Fibroblast of villous mesenchyme (primary cell): ENCODE measurements at places on chromosomes 1 and 21. TPM values are rescaled to one million over a fixed set of nuclear protein-coding genes. Genes with fewer than 3 reads are reported as not detected.

DNA sequence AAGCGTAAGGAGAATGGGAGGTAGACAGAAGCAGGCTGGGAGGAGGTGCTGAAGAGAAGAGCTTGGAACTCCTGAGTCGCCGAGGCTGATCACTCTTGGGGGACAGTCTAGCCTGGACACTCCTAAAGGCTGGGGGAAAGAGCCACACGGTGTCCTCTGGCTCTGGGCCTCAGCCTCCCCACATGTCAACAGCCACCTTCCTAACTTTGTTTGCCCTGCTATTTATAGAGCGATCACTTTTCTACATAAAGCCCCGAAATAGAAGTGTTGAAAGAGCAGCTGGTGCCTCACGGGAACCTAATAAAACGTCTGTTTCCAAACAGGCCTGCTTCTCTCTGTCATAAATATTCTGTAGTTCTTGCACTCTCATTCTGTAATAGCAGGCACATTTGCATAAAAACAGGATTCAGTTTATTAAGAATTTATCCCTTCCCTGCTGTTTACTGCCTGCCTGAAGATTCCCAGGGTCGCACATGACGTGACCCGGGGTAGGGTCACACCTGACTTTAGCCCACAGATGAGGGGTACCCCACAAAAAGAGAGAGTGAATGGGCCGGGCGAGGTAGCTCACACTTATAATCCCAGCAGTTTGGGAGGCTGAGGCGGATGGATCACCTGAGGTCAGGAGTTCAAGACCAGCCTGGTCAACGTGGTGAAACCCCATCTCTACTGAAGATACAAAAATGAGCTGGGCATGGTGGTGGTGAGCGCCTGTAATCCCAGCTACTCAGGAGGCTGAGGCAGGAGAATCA is 212.5 kb downstream of the TOMM20 start:
- peak; percentile 95 for DNase-seq

CELA3A gene
- not detected in 2 replicates for total RNA-seq

DNA sequence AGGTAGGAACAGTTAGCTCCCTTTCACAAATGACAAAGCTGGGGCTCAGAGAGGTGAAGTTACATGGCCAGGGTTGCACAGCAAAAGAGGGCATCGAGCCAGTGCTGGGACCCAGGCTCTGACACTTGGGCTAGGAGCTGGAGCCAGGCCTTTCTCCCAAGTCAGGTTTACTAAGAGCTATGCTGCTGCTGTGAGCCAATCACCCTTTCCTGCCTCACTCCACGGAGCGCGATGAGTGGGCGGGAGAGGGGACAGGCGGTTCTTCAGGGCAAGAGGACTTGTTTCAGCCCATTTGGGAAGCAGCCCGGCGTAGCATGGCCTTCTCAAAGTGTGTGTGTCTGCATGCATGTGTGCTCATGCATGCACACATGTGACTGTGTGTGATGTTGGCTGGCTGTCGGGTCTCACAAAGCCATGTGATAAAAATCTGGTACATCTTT is 10.6 kb downstream of the ID3 start:
- peak; percentile 42 for DNase-seq

CFHR1 gene
- total RNA-seq: 0.86 TPM in 1 of 2 replicates, not detected in the other

DNA sequence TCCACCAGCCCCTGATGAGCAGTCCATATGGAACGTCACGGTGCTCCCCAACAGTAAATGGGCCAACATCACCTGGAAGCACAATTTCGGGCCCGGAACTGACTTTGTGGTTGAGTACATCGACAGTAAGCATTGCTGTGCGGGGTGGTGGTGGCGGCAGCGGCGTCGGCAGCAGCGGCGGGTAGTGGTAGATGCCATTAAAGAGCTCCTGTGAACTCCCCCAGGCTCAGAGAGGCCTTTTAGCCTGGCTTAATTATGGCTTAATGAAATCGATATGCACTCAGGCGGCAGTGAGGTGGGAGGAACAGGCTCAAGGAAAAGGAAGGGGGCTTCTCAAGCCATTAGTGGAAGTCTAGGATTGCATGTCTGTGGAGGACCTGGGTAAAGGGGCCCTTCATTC is 41.9 kb upstream of the CNTN2 start:
- DNase-seq: no peak

TNFAIP8L2 gene
- not detected in 2 replicates for total RNA-seq

DNA sequence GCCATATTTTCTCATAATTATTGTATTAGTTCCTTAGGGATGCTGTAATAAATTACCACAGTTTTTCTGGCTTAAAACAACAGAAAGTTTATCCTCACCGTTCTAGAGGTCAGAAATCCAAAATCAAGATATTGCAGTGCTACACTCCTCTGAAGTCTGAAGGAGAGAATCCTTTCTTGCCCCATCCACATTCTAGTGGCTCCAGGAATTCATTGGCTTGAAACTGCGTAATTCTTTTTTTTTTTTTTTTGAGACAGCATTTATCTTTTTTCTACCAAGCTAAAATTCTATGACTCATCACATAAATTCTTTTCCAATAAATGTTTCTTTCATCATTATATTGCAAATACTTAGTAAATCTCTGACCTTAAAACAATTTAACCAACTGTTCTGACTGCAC is 451.0 kb upstream of the RGS18 start:
- DNase-seq: no peak

GRCh38 chr1:193926956-193927355 is 740.5 kb upstream of the B3GALT2 start:
- DNase-seq: no peak

TEX38 gene
- total RNA-seq: under 0.01 TPM in 1 of 2 replicates, not detected in the other

GRCh38 chr1:21335088-21335691 is 44.9 kb upstream of the ECE1 start:
- DNase-seq: no peak

RGS4 gene
- total RNA-seq: 63.9 and 78.0 TPM in 2 replicates

PDPN gene
- total RNA-seq: 28.7 and 32.8 TPM in 2 replicates

RAB3GAP2 gene
- 38.3 and 51.8 TPM in 2 replicates for total RNA-seq

DNA sequence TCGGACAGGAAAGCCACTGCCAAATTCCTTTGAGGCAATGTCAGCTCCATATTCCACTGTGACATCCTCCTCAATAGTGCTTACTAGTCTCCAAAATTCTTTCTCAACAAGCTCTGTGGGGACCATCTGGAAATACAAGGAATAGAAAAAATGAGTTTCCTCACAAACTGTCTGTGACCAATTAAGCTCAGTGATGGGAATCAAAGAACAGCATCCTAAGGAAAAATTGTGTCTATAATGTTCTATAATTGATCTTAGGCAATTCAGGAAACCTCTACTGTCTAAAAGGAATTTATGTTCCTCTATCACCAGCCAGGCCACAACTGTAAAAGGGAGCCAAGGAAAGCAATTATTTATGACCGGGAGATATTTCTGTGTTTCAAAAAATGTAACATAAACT is 46.1 kb upstream of the SYT2 start:
- no peak for DNase-seq

CYP4A11 gene
- not detected in 2 replicates for total RNA-seq

- no peak for DNase-seq
Measured at GRCh38 chr21:23638131-23638695, 1969.1 kb downstream of the MRPL39 start.
